T-cell (primary cell): ENCODE measurements at places on chromosomes 16 and 17. TPM values are rescaled to one million over a fixed set of nuclear protein-coding genes. Genes with fewer than 3 reads are reported as not detected.

Gene KCNAB3
- total RNA-seq: 10.0 TPM

DNA sequence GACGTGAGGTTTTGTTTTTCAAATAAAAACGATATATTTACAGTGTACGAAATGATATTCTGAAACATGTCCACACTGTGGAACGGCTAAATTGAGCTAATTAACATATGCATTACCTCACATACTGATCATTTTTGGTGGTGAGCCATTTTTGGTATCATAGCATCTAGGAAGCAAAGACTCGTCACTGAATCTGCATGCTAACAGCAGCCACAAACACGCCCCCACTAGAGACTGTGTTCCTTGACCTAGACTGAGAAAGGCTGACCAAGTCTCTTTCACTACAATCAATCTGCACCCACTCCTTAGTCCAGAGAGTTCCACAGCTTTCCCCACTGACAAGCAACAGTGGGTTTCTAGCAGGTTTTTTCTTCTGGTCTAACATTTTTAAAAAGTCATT lies 29.5 kb downstream of the NPLOC4 start:
- H3K27me3 ChIP-seq: no peaks in the 10 kb centered on the region
- no peak for DNase-seq
- H3K36me3 ChIP-seq: peaks cover 24% of the 10 kb centered on the region
- H3K4me3 ChIP-seq: no peak overlapping the region

DNA sequence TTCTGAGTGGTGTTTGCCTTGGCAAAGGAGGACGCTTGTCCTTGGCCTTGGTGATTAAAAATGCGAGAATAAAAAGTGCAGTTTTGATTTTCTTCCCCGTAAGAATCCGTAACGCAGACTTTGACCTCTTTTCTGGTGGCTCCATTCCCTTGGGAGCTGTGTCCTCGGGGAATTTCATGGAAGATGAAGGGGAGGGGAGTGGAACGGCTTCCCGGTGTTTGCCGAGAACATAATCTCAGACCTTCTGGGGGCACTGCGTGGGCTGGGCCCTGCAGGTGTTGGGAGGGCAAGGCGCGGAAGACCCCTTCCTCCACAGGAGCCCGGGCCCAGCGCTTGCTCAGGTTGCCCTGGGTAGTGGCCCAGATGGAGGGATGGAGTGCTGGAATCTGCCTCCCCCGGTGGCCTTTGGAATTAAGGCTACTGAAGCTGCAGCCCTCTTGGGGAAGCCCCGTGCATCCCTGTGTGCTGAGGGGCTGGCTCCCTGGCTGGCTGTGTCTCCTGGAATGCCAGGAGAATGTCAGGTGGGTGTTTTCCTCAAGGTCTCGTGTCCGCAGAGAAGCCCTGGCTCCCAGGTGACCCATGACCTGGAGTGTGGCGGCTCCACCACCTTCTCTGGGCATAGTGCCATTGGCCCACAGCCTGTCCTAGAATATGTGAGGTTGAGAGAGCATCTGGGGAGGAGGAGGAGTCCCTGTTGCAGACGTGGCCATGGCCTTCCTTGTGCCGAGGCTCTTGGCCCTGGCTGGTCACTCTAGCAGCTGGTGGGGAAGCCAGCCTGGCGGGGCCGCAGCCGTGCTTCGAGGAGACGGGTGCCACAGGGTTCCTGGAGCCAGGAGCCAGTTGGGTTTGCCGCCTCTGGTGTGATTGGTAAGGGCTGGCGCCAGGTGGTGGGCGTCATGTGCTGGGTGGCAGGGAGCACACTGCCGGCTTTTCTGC lies 3.1 kb downstream of the BAIAP2 start:
- H3K36me3 ChIP-seq: peaks cover 5% of the 10 kb centered on the region
- peaks cover 57% of the 10 kb centered on the region for H3K27me3 ChIP-seq
- no peak overlapping the region for H3K27ac ChIP-seq
- H3K4me3 ChIP-seq: no peak overlapping the region

GRCh38 chr17:81191116-81191515 lies 25.1 kb upstream of the AATK start:
- H3K4me3 ChIP-seq: no peak overlapping the region
- peaks cover 12% of the 10 kb centered on the region for H3K36me3 ChIP-seq
- H3K4me1 ChIP-seq: no peaks in the 10 kb centered on the region
- H3K27me3 ChIP-seq: no peaks in the 10 kb centered on the region
- no peak overlapping the region for H3K27ac ChIP-seq

- no peak for DNase-seq
- no peaks in the 10 kb centered on the region for H3K4me1 ChIP-seq
- H3K36me3 ChIP-seq: peaks cover 4% of the 10 kb centered on the region
- H3K27me3 ChIP-seq: no peaks in the 10 kb centered on the region
These were observed 174.5 kb downstream of the PARN start for GRCh38 chr16:14455573-14455972.
